Erythroblast (primary cell): ENCODE measurements at places on chromosomes 3 and 15.

DNA sequence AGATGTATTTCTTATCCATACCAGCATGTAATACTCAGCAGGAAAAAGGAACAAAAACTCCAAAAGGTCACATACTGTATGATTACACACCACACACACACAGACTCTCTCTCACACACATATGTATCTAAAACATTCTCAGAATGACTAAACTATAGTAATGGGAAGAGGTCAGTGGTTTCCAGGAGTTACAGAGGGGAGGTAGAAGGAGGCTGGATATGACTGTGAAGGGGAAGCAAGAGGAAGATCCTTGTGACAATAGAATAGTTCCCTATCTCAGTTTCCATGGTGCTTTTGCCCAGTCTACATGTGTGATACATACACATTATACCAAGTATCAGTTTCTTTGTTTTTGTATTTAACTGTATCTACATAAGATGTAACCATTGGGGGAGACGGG is 190.1 kb downstream of the IL5RA start:
- DNase-seq: no peak

DNA sequence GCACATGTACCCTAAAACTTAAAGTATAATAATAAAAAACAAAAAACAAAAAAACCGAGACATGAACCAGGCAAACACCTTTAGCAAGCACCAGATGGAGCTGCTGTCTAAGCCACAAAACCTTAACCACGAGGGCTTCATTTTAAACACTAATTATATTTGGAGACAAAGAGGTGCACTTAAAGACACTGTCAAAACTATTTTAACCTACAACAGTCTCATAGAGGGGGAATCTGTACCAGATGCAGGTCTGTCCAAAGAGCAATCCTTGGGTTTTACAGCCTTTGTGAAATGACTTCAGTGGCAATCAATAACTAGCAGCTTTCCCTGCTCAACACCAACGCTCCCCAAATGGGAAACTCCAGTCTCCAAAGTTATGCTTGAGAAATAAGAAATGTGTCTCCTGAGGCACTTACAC is 115.7 kb upstream of the TSPAN3 start:
- DNase-seq: peak; percentile 61

- DNase-seq: no peak
These were observed 30.2 kb downstream of the TTBK2 start for GRCh38 chr15:42890161-42890913.

GRCh38 chr3:89289574-89290190 is 182.3 kb downstream of the EPHA3 start:
- DNase-seq: no peak

GRCh38 chr3:109005443-109005842 is 51.8 kb upstream of the GUCA1C start:
- DNase-seq: no peak

DNA sequence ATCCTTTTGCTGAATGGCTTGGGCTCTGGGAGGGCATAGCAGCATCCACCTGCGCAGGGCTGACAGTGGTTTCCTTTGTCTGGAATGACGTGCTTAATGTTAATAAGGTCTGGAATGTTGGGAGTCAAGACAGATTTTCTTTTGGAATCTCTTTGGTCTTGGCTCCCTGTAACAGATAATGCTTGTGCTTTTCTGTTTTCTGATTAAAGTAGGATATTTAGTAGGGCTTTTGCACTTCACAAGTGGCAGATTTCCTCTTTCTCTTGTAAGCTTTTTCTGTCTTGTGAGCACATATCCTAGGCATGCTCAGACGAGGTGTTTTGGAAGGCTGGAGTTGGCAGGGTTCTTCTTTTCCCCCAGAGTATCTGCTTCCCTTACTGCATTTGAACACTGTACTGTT is 189.6 kb downstream of the GHSR start:
- no peak for DNase-seq

DNA sequence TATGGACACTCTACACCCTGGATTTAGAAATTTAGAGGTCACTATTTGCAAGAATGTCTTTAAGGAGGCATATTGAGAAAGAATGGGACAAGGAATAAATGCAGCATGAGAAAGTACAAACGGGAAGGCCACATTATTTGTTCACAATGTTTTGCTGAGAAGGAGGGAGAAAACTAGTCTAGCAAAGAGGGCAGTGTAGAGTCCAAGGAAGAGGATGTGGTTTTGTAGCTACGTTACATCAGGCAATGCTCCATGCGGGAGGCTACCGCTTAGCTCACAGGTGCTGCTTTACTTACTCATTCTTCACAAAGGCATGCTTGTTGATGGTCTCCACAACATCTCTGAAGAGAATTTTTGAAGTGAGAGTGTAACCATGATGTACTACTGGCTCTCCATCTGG is 191.1 kb downstream of the PLCH1 start:
- no peak for DNase-seq

DNA sequence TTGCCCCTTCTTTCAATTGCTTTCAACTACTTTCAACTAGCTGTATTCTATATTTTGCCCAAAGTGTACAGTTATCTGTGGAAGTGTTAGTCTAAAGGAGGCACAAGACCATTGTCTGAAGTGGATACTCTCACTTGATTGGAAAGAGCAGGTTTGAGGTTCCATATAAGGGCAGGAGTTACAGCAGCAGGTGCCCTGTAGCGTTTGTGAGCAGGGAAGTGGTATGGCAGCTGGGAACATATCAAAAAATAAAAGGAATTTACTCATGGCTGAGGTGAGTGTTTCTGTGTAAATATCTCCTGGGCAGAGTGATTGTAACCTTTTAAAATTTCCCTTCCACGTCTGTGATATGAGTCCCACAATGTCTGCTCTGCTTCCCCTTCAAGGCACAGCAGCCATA is 38.5 kb upstream of the DNAJC13 start:
- no peak for DNase-seq

- no peak for DNase-seq
These were observed 50.8 kb upstream of the PSMD6 start for GRCh38 chr3:64074060-64074459.
